Activated CD8-positive, alpha-beta T cell treated with anti-CD3 and anti-CD28 coated beads for 36 hours (primary cell): ENCODE measurements at places on chromosomes 16 and 17.
A peak's percentile ranks its signal among the peaks of the same experiment; 100 is the strongest.

DNA sequence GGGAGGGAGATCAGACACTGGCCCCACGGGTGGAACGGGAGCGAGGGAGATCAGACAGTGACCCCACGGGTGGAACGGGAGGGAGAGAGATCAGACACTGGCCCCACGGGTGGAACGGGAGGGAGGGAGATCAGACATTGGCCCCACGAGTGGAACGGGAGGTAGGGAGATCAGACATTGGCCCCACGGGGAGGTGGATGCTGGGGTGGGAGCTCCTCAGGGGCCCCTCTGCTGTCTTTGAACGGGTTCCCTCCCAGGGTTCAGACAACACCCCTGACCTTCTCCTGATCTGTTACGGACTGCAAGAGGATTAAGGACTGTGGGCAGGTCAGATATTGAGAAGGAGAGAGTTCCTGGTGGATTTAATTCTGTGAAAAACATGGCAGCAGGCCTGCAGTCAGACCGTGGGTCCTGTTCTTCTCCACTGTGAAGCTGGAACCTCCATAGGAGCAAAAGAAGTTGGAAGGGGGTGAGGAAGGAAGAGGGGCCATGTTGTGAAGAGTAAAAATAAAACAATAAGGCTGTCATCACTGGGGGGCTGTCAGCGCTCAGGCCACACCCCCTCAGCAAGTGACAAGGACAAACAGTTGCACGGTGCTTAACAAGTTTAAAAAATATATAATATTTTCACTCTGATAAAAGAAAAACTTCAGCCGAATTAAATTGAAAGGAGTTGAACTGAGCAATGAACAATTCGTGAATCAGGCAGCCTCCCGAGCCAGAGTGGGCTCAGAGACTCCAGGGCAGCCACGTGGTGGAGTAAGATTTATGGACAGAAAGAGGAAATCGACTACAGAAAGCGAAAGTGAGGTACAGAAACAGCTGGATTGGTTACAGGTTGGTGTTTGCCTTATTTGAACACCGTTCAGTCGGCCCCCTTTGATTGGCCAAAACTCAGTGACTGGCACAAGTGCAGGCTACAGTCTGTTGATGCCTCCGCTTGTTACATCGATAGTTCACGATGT is 348.7 kb upstream of the TNRC6C start:
- DNase-seq, result peak; percentile 85

GRCh38 chr16:65414284-65414984 is 292.6 kb upstream of the CDH11 start:
- peak; percentile 16 for DNase-seq

GRCh38 chr16:5706211-5706610 is 608.6 kb upstream of the EEF2KMT start:
- no peak for DNase-seq

DNA sequence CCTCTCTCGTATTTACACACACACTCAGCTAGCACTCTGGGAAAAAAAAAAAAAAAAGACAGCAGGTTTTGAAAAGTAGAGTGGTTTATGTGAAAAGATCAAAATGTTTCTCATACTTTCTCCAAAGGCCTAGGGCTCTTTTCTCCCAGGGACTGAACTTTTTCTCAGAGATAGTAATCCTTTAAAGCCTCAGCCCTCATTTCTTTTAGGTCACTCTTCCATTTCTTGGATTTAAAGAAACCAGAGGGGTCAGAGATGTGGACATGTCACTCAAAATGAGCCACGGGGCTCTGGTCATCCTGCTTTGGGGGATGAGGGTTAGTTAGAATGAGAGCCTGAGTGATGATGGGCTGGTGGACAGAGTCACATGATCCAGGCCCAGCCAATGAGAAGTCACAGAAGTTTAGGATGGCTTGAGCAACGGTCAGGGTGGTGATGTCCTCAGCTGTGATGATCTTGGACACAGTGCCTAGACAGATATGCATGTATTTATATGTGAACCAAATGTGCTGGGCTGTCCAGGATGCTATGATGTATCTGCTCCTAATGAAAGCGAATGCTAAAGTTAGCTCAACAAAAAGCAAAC is 33.7 kb upstream of the AXIN2 start:
- DNase-seq, result no peak

GRCh38 chr16:86448306-86448890 is 61.9 kb upstream of the FOXF1 start:
- DNase-seq, result no peak
